ENCODE measurements at places on chromosomes 1 and 21.

GRCh38 chr21:17050646-17051045 lies 462.2 kb upstream of the CXADR start:
- no peak for DNase-seq

GRCh38 chr1:24181619-24182018 lies 5.5 kb downstream of the IFNLR1 start:
- DNase-seq: no peak

DNA sequence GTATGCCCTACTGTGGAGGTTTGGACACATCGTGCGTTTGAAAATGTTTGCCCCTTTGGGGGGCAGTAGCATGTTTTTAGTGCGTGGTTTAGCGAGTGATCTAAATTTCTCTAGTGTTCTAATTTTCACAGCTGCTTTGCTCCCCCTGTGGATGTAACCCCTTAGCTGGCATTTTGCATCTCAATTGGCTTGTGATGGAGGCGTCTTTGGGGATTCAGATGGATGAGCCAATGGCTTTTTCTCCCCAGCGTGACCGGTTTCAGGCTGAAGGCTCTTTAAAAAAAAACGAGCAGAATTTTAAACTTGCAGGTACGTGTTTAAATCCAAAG lies 836 bp downstream of the CDC7 start:
- no peak for DNase-seq

GRCh38 chr1:88327391-88328267 lies 356.4 kb upstream of the PKN2 start:
- no peak for DNase-seq

GRCh38 chr1:98322966-98323365 lies 338.6 kb upstream of the SNX7 start:
- DNase-seq: no peak

- DNase-seq: no peak
Measured at GRCh38 chr21:46624050-46624449, 11.4 kb upstream of the PRMT2 start.

DNA sequence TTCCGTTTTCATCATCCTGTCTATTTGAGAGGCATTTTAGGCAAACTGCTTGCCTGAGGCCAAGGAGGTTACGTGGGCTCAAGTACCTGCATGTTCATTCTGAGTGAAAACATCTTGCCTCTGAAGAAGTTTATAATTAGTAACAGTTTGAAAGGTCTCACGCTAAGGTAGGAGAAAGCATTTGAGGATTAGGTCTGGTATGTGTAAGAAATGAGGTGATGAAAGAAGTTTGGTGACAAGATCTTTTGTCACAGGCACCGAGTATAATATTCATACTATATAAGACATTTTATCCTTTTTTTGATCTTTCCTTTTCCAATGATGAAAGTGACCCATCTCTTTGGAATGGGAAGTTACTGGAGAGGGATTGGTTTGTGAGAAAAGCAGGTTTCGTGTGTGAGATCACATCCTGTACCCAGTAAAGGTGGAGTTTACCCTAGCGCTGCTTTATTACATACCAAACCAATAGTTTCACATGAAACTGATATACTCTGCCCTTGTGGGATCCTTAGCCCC lies 98.7 kb upstream of the PDC start:
- no peak for DNase-seq

- DNase-seq: no peak
Measured at GRCh38 chr1:242081446-242081845, 82.5 kb upstream of the MAP1LC3C start.

DNA sequence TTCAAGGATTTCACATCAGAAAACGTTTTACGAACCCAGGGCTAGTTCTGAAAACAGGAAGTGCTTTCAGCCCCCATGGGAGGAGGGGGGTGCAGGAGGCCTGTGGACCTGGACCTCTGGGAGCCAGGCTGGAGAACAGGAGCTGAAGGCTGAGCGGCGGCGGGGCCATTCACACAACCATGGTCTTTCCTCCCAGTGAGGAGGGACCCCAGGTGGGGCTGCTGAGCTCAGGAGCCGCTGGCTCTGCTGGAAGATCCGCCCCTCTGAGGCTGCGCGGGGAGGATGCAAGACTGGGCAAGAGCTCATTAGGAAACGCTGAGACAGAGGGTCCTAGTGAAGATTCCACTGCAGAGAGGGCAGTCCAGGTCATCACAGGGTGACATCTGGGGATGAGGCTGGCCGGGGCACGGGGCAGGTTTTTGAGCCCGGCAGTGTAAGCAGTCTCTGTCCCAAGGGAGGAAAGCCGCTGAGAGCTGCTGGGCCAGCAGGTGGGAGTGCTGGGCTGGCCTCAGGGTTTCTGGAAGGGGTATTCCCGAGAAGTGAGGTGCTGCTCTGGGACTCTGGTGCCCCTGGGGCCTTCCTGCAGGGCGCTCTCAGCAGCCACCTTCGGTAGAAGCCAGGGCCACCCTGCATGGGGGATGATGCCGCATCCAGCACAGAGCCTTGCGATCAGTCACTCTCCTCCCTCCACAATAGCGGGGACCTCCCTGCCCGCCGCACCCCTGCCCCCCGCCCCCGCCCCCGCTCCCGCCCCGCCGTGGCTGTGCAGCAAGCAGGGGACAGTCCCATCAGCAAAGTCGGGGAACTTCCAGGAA lies 7.5 kb downstream of the MX2 start:
- DNase-seq: peak; percentile 18

DNA sequence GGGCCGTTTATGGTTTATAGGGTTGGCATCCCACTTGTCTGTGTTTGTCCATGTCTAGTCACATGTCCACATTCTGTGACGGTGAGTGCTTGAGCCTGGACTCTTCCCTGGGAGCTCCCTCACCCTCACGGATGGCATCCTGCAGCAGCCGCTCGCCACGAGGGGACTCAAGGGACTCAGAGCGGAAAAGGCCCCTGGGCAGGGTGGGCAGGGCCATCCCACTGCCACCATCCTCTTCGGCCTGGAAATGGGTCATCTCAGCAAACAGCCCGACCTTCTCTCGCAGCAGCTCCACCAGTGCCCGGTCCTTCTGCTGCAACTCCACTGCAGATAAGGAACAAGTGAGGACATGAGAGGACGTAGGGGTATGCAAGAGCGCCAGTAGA lies 11.1 kb downstream of the RXFP4 start:
- DNase-seq: no peak

All from CD4-positive, alpha-beta T cell treated with Interleukin-2 at 100 ng/mL for 4 hours (primary cell).